ENCODE measurements at places on chromosomes 13 and 19.

DNA sequence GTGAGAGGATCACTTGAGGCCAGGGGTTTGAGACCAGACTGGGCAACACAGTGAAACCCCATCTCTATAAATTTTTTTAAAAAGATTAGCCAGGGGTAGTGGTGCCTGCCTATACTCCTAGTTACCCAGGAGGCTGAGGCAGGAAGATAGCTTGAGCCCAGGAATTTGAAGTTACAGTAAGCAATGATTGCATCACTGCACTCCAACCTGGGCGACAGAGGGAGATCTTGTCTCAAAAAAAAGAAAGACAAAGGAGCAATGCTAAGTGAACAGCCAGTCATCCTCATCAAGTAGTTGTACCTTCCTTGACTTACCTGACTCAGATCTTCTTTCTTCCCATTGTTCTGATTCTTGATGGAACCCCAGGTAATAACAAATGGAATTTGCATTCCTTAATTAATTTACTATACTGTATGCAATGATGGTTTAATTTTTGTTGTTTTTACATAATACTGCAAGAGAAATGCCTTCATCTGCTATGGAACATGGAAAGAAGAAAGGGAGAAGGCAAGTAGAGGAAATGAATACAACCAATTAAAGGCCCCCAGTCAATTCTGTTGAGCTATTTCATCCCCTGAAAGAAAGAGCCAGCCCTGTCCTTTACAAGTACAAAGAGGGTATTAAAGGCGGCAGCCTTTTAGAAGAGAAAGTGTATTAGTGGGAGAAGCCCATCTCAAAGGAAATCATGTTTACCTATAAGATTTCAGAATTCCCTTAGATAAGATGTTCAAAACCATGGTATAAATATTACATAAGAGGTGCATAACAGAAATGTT lies 316.7 kb downstream of the DIAPH3 start:
- no peak for DNase-seq

DNA sequence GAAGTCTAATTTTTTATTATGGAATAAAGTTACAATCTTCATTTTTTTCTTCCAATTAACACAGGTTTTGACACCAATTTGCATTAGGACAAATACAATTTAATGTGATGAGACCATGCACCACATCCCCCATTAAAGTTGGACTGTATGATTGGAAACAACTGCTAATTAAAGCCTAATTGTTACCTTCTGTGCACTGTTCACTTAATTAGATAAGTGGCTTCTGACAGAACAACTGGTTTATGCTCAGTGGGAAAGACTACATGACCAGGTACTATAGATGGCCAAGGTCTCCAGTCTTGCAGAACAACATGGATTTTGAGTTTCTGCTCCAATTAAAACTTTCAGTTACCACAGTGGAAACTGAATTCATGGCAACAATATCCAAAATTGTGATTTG lies 198.1 kb downstream of the FGF14 start:
- no peak for DNase-seq

GRCh38 chr13:113920606-113921286 lies 53.1 kb downstream of the C13orf46 start:
- DNase-seq = no peak

- no peak for DNase-seq
Measured at GRCh38 chr13:94992036-94992960, 280.0 kb upstream of the SOX21 start.

DNA sequence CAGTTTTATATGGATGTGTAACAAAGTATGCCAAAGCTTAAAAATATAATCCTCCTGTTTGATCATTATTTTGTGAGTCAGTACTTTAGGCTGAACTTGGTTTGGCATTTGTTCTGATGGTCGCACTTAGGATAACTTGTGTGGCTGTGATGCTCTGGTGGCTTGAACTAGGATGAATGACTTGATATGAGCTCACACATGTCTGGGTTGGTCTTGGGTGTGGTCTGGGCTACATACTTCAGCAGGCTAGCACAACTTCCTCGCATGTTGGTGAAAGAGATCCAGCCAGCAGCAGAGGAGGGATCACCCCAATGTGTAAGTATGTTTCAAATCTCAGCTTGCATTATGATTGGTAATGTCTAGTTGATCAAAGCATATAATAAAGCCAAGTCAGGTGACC lies 969.1 kb upstream of the PCDH9 start:
- no peak for DNase-seq

DNA sequence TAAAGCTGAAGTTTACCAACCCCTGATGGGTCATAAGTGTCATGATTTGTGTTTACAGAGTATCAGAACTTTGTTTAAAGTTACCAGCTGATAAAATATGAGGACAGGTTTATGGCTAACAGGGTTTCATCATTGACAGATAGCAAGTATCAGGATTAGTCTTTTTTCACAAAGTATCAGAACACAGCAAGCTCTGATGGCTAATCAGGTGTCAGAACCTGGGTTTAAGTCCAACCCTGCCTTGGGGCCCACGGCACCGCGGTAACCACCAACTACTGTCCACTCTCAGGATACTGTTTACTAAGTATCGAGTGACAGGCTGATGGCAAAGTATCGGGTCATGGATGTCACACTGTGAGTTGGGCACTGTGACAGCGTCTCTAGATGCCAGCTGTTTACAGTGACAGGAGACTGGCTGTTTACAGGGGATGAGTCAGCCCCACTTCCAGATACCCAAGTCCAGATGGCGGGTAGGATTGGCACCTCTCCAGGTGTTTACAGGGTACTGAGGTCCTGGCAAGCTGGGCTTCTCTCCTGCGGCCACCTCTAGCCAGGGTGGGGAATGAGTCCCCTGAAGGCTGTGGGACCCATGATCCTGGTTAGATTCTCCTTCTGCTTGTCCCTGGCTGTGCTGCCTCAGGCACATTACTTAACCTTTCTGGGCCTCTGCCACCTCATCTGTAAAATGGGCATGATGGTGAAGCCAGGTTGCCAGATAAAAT lies 21.8 kb downstream of the ARRDC2 start:
- peak; percentile 41 for DNase-seq

DNA sequence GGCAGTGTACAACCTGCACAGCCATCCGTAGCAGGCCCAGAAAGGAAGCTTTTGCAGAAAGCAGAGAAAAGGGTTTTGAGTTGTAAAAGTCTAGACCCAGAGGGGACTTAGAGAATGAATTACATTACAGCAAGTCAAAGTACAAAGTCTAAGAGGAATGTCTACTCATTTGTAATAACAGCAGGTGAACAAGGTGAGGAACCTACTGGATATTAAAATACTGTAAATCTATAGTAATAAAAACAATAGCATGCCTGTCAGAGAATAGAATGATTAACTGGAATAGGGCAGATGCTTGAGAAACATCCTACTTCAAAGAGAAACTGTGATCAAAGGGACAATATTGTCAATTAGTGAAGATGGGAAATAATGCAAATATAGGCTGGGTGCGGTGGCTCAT lies 18.3 kb upstream of the ZNF414 start:
- no peak for DNase-seq

DNA sequence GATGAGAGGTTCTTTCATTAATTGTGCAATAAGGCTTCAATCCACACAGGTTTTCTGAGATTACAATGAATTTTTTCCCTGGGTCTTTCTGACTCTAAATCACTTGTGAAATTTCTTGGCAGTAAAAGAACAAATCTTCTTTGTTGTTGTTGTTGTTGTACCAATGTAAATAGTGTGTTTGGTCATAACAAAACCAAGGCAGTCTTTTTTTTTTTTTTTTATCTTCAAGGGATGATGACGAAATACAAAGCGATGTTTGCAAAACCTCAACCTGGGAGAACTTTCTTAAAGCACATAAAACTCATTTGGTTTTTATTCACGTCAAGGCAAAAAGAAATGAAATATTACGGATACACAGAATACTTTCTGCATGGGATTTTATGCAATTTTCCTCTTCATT lies 462.0 kb downstream of the LIG4 start:
- DNase-seq = no peak

GRCh38 chr19:33064792-33065550 lies at the start of gene RHPN2:
Gene RHPN2 (minus strand): TSS chr19:33064888. CDS start chr19:33064852, 36 bp downstream.
- peak; percentile 45 for DNase-seq

DNA sequence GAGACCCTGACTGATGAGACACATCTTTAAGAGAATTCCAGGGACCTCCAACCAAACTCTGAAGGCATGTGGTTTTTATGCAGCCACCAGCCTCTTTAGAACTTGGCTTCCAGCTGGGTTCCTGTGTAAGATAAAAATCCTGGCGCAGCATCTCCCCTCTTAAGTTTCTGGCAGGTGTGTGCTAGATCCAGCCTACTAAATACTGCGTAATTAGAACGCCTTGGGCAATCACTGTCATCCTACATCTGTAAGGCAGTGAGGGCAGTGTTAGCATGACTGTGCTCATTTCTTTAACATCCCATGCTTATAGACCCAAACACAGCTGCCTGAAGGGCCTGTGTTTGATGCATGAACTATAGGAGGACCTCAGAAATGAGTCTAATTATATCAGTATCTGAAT lies 173.5 kb upstream of the OBI1 start:
- no peak for DNase-seq

GRCh38 chr13:85283408-85283807 lies 515.8 kb downstream of the SLITRK6 start:
- no peak for DNase-seq

DNA sequence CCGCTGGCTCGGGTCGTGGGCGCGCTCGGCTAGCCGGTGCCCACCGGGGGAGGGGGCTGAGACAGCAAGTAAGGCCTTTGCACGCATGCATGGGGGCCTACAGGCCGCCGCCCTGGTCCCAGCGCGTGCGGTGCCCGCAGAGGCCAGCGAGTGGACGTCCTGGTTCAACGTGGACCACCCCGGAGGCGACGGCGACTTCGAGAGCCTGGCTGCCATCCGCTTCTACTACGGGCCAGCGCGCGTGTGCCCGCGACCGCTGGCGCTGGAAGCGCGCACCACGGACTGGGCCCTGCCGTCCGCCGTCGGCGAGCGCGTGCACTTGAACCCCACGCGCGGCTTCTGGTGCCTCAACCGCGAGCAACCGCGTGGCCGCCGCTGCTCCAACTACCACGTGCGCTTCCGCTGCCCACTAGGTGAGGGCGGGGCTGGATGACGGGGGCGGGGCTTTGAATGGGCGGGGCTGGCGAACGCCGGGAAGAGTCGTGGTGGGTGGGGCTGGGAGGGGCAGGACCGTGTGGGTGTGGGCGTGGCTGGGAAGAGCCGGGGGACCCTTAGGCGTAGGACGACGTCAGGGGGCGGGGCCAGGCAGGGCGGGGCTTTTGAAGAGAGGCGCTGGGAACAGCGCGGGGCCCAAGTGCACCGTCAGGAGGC lies 2.1 kb downstream of the CILP2 start:
- DNase-seq = no peak

DNA sequence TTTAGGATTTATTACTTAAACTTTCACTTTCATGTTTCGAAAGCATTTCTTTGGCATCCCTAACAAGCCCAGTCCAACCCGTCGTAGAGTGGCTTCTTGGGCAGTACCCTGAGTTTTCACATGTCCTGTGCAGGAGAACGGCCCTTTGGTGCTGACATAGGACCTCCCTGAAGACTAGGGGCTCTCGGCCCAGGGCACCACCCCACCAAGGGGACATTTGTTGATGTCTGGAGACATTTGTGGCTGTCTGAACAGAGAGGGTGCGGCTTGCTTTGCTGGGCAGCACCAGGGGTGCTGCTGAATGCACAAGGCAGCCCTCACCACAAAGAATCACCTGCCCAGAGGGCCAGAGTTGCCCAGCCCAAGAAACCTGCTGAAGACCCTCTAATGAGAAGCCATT lies 30.6 kb downstream of the CUL4A start:
- no peak for DNase-seq

GRCh38 chr13:113456116-113456702 lies 2.9 kb upstream of the ADPRHL1 start:
- no peak for DNase-seq

GRCh38 chr13:41827507-41828213 lies 133.2 kb downstream of the VWA8 start:
- no peak for DNase-seq

DNA sequence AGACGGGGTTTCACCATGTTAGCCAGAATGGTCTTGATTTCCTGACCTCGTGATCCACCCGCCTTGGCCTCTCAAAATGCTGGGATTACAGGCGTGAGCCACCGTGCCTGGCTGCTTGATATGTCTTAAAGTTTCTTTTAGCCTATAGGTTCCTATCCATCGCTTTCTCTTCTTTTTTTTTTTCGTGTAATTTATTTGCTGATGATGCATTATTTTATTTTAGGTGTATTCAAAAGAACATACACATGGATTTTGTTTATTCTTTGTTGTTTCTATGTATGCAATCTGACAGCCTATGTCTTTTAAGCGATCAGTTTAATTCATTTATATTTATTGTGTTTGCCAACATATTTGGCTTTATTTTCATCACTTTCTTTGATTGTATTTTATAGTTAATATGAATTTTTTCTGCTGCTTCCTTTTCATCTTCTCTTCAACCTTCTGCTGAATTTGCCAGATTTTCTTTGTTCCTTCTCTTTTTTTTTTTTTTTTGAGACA lies 26.0 kb upstream of the TNFAIP8L1 start:
- no peak for DNase-seq

- no peak for DNase-seq
Measured at GRCh38 chr19:28316464-28316863, 896.5 kb downstream of the UQCRFS1 start.

GRCh38 chr19:42693760-42694350 lies 46.4 kb downstream of the PSG3 start:
- no peak for DNase-seq

GRCh38 chr13:97848886-97849285 lies 104.6 kb upstream of the IPO5 start:
- no peak for DNase-seq

- peak; percentile 99 for DNase-seq
Measured at GRCh38 chr13:102033386-102033785, 368.5 kb downstream of the FGF14 start.

- no peak for DNase-seq
Measured at GRCh38 chr13:98847780-98848179, 95.3 kb upstream of the SLC15A1 start.

GRCh38 chr19:46737761-46738171 lies 8.1 kb upstream of the FKRP start:
- DNase-seq = no peak

- peak; percentile 95 for DNase-seq
Measured at GRCh38 chr19:52369559-52370340, at the start of gene ZNF880. Gene ZNF880 (plus strand): TSS chr19:52369923. CDS start chr19:52369966, 43 bp downstream.

- DNase-seq = no peak
Measured at GRCh38 chr13:27919659-27919933, 204 bp upstream of the PDX1 start.

GRCh38 chr19:1455336-1456120 lies 5.6 kb downstream of the APC2 start:
- no peak for DNase-seq

DNA sequence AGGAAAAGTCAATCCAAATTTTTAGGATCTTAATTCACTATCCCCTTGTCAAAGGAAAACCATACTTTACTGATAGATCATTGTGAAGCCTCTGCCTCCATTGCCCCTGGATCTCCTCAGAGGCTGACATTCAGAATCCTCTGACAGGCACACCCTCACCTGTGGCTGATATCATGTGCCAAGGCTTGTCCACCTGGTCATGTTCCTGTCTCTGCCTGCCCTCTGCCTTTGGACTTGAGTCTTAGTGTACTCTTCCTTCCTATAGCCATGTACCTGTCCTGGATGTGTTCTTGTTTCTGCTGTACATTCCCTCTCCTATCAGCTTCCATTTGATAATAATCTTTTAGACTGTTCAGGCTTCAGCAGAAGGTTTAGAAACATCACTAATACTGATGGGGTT lies 179.4 kb downstream of the TNFSF13B start:
- DNase-seq = no peak

- DNase-seq = peak; percentile 24
Measured at GRCh38 chr13:40271931-40272775, 394.3 kb downstream of the FOXO1 start.
